Activated CD4-positive, CD25-positive, alpha-beta regulatory T cell treated with anti-CD3 and anti-CD28 coated beads, Interleukin-2, amount 50 U/mL, for 72 hours (primary cell): ENCODE measurements at places on chromosomes 16 and 17.

DNA sequence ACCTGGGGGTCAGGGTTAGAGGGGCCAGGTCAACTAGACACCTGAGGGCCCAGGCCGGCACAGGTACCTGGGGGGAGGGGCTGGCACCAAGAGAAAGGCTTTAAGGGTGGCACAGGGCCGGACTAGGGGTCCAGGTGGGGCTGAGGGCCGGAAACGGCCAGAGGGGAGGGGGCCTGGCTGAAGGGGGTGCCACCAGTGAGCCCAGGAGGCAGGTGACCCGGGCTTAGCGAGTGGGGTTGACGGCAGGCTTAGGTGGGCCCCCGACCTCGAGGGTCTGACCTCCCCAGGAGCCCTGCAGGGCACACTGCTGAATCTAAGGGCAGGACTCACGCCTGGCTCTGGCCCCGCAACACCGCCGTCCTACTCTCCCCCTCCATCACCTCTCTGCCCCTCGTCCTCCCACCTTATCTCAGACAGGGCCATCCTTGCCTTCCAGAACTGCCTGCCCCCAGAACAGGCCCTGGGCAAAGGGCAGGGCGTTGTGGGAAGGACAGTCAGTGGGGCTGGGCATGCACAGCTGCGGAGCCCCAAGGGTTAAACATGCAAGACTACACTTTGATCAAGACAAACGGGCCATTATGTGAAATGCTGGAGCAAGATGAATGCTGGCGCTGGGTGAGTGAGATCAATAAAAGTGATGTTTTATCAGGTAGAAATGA is 44.4 kb downstream of the ACTG1 start:
- DNase-seq, result no peak

DNA sequence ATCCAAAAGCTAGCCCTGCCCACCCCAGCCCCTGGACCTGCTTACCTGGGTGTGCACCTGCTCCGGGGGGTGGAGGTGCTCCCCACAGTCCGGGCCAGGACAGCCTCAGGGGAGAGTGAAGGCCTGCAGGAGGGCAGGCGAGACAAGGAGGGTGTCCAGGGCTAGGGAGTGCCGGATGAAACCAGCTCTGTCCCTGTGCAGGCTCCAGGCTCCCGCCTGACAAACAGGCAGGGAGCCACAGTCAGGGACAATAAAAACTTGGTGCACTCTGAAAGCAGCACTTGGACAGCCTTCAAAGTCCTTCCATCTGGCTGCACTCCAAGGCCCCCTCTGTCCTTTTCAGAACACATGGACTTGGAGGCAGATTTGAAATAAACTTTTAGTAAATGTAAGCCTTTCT is 3.9 kb downstream of the PAQR4 start:
- no peak for DNase-seq

DNA sequence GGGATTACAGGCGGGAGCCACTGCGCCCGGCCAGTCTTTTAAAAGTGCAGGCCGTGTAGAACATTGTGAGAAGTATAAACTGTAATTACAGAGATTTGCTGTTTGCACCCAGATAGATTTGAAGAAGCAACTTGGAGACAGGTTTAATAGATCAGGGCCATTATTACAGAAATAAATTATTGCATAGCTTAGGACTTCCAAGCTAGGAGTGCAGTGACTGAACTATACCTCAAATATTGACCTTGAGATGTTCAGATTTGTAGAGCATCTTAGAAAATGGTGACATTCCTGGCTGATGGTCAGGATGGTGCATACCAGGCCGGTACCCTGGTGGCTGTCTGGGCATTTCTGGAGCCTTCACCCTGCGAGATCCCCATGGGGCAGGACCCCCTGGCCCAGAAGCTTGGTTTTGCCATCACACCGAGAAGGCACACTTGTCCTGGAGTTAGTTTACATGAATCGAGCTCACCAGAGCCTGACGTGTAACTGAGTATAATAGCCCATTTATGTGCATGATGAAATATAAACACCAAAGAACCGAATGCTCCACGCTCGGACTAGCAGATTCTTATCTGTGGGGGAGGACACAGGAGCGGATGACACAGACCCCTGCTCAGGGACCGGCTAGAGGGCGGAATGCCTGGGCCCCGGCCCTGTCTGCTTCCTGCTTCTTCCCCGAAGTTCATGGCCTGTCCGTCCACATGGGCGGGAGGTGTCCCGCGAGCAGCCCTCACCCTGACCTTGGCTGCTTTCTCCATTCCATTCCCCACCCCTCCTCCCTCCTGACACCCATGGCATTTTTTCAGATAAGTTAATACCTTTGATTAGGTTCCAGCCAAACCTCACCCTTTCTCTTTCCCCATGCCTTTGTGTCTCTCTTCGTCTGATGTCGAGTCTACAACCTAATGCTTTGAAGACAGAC is 32.1 kb downstream of the CCDC40 start:
- DNase-seq, result no peak

DNA sequence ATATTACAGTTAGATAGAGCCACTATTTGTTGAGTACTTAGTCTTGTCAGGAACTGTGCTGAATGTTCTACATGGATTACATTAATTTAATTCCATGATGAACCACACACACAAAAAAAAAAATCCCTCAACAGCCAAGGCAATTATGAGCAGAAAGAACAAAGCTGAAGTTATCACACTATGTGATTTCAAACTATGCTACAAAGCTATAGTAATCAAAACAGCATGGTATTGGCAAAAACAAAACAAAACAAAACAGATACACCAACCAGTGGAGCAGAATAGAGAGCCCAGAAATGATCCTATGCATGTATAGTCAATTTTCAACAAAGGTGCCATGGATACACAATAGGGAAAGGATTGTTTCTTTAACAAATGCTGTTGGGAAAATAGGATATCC is 8.1 kb upstream of the ERCC4 start:
- DNase-seq, result no peak
